ENCODE measurements at places on chromosomes 12 and 14. TPM values are rescaled to one million over a fixed set of nuclear protein-coding genes. Genes with fewer than 3 reads are reported as not detected.
A peak's percentile ranks its signal among the peaks of the same experiment; 100 is the strongest.

- DNase-seq: no peak
Measured at GRCh38 chr14:24813089-24813815, 179.3 kb upstream of the GZMB start.

DNA sequence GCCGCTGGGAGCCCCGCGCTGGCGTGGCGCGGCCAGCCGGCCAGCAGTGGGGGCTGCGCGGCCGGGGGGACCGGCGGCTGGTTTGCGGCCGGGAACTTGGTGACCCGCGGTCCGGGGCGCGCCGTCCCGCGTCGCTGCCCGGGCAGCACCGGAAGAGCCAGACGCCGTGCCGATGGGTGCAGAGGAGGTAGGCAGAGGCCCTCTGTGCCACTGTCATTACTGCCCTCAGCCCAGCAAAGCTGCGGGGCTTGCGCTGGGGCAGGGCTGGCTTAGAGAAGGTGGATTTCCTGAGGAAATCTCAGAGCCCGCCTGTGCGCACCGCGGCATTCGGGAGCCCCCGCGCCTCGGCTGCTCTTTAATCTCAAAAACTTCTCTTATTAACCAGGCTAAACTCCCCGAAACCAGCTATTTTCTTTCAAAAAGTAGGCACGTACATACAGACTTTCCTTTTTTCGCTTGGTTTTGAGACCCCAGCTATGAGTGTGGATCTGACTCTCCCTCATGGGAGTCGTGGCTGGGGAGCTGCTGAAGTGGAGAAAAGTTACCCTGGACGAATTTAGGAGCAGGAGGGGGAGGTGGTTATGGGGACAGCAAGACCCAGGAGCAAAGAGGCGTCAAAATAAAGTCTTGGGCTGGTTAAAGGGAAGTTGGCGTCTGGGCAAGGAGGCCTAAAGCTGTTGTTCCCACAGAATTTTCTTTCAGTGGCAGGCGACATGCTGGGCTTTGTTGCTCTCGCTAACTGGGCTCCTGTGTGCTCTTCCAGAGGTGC, 802 bp downstream of the SUSD6 start:
- peak; percentile 52 for DNase-seq

GRCh38 chr14:20799456-20799891, 3.2 kb downstream of the RNASE1 start:
- DNase-seq: no peak

DNA sequence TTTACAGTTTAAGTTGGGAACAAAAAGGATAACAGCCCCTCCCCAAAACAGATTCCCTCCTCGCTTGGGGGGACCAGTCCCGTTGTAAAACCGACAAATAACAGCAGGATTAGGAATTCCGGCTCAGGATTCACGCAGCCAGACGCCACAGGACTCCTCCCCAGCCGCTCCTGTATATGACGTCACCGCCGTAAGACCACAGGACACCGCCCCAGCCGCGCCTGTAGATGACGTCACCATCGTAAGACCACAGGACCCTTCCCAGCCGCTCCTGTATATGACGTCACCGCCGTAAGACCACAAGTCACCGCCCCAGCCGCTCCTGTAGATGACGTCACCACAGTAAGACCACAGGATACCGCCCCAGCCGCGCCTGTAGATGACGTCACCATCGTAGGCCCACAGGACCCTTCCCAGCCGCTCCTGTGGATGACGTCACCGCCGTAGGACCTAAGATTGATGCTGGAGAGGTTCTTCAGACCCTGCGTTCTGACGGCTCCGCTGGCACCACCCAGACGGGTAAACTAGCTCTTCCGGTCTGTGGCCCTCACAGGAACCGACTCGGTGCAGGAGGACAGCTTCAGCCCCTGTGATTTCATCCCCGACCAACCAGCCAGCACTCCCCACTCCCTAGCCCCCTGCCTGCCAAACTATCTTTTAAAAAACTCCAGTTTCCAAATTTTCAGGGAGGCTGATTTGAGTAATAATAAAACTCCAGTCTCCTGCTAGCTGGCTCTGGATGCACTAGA, 43.9 kb upstream of the FBRSL1 start:
- peak; percentile 61 for DNase-seq

DNA sequence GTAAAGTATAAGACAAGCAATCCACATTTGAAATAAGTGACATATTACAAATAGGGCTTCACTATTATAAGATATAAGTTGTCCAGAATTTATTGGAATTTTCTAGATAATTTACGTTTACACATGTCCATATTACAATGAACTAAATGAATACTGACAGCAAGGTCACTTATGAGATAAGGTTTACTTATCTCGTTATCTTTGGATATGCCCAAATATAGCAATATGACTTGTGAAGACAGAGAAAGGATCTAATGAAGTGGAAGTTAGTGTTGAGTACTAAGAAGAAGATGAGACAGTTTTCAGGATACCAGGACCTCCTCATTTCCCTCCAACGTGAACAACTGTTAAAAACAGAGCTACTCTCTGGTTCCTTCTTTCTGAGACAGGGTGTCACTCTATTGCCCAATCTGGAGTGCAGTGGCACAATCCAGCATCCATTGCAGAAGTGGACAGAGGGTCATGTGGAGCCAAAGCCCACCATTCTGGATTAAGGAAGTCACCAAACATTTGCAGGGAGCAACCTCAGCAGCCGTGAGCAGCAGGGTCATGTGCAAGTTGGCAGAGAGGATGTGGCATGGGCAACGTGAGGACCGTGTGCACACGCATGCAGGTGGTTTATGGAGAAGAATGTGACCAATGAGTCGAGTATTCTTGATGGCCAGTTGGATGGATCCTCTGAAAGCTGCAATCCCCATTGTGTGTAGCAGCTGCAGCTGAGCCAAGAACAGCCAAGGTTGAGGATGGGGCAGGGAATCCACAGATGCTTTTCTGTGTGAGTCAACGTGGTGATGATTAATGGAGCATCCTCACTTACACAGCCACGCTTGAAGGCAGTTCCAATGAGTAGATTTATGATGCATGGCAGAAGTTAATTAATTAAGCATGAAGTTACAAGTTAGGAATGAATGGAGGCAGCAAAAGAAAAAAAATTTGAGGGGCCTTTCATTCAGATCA, 111.0 kb downstream of the BICD1 start:
- DNase-seq: no peak

The SMIM41 gene
- total RNA-seq: not detected
